T-helper 22 cell (primary cell): ENCODE measurements at places on chromosomes 2 and 18.

DNA sequence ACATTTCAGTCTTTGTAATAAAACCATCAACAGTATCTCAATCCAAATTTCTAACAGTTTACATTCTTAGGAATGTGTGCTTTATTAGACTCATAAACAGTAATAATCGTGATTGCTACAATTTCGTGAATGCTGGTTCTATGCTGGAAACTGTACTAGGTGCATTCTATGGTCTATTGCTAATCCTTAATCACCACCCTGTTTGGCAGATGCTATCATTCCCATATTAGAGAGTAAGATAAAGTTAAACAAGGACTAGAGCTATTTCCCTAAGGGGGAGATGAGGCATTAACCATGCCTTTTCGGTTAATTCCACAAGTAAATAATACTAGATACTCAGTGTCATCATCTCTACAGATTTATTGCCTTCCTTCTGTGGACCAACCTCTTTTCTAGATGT, 244.0 kb downstream of the PAX3 start:
- DNase-seq: no peak

GRCh38 chr18:78611869-78612268, 367.7 kb upstream of the SALL3 start:
- DNase-seq: no peak

- DNase-seq: no peak
Measured at GRCh38 chr2:42851186-42851585, 58.8 kb upstream of the HAAO start.

- DNase-seq: no peak
Measured at GRCh38 chr18:33755931-33756560, 178.0 kb downstream of the ASXL3 start.

DNA sequence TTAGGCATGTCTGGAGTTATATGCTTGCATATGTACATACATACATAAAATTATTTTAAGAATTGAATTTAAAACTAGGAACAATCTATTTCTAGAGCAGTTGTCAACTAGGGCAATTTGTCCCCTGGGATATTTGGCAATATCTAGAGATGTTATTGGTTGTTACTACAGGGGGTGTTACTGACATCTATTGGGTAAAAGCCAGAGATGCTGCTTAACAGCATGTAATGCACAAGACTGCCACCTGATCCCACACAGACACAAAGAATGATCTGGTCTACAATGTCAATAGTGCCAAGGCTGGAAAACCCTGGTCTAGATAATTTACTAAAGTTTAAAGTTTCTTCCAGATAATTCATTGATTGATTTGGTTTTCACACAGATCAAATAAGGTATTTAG, 185.3 kb downstream of the NYAP2 start:
- DNase-seq: no peak

- no peak for DNase-seq
Measured at GRCh38 chr2:205217004-205217403, 465.3 kb upstream of the NRP2 start.

GRCh38 chr18:73479477-73479876, 611.7 kb upstream of the NETO1 start:
- no peak for DNase-seq

DNA sequence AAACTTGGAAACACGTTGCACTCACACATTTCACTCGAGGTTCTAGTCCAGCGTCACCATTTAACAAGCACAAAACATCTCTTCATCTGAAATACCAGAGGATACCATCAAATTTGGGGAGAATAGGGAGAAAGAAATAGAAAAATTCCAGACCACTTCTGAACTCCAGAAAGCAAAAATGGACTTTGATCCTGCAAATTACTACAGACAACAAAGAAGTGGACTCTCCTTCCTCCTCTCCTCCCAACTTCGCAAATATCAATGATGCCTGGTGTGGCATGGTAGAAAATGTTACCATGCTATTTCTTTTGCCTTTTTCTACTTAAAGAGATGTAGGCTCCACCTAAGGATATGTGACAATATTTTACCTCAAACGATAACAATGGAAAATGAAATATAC, 13.5 kb downstream of the UXS1 start:
- DNase-seq: no peak

- DNase-seq: no peak
Measured at GRCh38 chr2:23381084-23381483, 3.9 kb upstream of the KLHL29 start.

DNA sequence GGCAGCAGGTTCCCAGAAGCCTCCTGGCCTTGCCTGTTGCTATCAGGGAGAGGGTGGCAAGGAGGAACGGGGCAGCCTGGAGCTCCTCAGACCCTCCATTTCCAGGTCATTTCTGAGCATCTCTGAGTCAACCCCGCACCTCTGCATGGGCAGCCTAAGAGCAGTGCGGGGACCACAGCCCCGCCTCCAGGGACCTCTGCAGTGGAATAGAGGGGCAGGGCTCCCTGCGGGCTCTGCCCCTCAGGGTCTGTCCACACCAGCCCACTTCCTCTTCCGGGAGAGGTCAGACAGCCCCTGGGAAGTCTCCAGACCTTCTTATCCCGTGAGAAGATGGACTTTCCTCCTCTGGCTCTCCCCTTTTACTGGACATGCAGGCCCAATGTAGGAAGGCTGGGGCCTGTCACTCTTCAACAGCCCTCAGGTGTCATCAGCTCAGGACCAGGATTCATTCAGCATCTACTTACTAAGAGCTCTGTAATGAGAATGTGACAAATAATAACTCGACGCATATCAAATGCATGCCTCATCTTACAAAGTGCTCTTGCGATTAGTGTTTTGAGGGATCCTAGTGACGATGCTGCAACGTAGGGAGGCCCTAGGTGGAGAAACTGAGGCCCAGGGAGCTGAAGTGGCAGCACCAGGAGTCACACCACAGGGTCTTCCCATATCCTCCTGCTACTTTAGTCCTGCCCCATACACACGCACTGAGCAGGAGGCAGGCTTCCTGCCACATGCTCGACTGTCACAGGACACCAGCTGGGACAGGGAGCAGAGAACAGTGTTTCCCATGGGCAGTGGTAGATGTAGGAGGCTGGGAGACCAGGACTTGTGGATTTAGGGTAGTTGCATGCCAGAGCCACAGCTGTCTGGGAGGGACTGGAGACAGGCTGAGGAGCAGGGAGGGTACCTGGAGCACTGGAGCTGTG, 28.0 kb downstream of the SH2D6 start:
- no peak for DNase-seq

DNA sequence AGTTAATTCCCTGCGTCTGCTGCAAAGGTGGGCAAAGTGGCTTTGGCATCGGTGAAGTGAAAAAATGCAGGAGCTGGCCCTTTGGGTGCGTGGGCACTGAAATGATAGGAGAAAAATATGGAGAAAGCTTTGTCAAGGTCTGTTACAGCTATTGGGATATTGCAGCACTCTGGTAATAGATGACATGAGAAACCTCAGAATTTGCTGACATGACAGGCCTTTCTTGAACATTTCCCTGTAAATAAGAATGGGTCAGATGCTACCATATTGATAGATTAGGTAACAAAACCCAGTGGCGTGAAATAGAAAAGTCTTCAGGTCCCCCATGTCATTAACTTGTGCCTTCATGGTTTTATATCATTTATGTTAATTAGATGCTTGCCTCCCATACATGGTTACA, 12.4 kb upstream of the DSG4 start:
- no peak for DNase-seq

- no peak for DNase-seq
Measured at GRCh38 chr2:25316101-25316500, 25.6 kb downstream of the DNMT3A start.

DNA sequence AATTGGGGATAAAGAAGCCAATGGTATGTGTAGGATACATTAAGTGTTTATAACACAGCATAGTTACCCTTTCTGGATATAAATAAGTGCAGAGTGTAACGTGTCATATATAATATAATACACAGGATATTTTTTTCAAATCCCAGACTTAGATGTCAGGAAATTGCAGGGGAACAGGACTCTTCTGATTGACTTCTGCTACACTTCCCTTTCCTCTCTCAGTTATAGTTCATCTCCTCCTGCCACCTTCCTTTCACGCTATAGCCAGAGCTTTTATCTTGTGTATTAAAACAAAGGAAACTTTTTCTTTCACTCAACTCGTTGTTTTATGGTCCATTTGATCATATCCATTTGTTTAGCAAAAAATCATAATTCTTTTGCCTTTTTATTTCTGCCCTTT, 158.0 kb upstream of the RASGRP3 start:
- no peak for DNase-seq

DNA sequence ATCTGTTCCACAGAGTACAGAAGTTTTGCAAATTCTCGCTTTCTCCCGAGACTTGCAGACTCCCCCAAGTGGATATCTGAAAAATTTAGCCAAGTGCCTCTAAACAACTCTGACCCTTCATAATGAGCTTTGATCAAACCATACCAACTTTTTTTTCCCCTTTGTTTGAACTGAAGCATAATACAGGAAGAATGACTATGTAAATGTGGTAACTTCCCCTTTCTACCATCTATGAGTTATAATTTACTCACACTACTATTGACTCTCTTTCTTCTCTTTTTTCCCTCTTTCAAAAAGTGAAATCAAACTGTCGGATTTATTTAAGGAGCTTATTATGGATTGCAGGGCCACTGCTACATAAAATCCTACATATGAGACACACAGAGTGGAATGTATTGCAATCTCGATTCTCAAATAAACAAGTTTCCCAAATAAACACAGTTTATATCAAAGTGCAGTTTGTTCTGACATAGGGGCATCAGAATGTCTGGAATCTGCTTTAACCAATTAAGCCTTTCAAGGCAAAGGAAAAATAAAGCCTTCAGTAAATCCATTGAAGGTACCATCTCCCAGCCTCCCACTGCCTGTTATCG, 1.4 kb upstream of the ZNF804A start:
- no peak for DNase-seq

- no peak for DNase-seq
Measured at GRCh38 chr2:100077456-100077855, 64.9 kb downstream of the AFF3 start.

DNA sequence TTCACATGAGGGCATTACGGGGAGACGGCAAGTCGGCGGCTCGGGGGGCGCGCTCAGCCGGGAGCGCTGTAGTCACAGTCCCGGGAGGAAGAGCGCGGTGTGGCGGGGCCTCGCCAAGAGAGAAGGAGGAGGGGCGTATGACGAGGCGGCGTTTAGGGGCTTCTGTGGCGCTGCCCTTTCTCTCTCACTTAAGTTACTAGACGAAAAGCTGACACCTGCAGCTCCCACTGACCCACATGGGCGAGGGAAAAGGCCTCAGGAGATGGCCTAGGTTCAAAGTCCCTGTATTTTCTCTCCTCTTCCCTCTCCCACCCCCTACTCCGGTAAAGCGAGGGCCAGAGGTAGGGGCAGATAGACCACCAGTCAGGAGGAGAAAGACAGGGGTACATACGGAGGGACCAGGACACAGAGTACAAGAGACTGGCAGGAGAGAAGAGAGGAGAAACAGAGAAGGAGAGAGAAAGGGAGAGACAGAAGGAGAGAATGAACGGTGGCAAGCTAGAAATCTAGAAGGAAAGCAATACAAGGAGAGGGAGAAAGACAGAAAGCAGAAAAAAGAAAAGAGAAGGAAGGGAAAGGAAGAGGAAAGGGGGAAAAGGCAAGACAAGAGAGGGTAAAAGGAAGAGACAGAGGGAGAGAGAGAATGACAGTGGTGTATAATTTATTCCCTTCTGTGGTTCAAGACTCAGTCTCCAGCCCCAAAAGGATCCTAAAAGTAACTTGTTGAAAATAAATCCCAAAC, 3.8 kb downstream of the SIX2 start:
- DNase-seq: no peak

- no peak for DNase-seq
Measured at GRCh38 chr2:65361623-65362022, 70.8 kb downstream of the SPRED2 start.

- no peak for DNase-seq
Measured at GRCh38 chr2:240499309-240500301, 58.2 kb downstream of the ANKMY1 start.

- DNase-seq: no peak
Measured at GRCh38 chr18:22378672-22379282, 38.9 kb downstream of the CTAGE1 start.

DNA sequence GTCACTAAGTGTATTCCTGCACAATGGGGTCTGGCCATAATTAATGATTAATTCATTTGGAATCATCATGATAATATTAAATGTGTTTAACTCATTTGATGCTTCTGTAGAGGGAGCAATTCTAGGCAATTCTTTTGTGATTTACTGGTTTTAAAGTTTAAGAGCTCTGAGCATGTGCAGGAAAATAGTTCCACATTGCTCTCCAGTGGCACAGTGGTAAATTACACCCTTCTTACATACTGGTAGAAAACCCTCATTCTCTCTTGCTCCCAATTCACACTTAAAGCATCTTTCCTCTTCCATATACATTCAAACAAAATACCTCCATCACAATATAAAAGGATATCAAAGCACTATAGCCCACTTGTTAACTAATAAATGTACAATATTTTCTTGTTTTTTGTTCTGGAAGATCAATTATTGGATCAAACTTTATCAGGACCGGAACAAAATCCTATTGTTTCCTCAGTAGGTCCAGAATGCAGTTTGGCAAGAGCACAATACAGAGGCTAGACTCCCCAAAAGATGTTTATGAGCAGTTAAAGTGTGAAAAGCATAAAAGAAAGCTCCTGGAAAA, 844.3 kb downstream of the MBD2 start:
- DNase-seq: no peak

DNA sequence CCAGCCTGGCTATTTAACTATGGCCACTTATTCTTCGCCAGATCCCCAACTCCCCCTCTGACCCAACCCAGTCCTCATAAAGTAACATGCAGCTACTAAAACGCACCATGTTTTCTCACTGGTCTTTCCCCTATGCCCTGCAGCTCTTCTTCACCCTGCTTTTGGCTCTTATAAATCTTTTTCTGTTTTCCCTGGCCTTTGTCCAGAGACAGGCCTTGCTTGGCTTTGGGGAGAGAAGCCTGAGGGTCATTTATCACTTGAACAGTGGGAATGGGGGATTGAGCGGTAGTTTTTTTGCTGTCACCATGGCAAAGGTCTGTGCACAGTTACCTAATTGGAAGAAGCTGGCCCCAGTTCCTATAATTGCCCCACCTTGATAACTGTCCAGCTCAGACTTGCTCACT, 202.9 kb upstream of the NT5C1B start:
- DNase-seq: no peak

- no peak for DNase-seq
Measured at GRCh38 chr2:85174943-85175342, 41.8 kb downstream of the TCF7L1 start.

DNA sequence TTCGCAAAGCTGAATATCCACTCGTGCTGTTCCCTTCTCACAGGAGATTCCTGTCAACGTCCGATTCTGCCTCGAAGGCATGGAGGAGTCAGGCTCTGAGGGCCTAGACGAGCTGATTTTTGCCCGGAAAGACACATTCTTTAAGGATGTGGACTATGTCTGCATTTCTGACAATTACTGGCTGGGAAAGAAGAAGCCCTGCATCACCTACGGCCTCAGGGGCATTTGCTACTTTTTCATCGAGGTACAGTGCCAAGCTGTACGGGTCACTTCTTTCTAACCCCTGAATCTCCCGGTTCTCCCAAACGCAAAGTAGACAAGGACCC, 14.6 kb downstream of the CNDP2 start:
- no peak for DNase-seq

DNA sequence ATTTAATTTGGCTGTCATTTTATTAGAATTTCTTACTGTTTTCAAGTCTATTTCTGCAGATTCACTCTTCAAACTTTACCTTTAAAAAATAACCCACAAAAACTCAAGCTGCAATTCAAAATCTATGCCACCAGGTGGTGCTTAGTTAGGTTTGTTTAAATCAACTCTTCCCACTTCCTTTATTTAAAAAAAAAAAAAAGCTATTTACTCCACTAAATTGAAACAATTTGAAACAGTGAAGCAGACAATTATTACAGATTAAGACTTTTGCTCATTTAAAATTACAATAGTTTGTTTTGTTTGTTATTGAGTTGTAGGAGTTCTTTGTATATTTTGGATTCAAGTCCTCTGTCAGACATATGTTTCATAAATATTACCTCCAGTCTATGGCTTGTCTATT, 300.0 kb downstream of the PDE11A start:
- DNase-seq: no peak
